Foreskin keratinocyte (primary cell): ENCODE measurements at places on chromosomes 7 and 10. TPM values are rescaled to one million over a fixed set of nuclear protein-coding genes. Genes with fewer than 3 reads are reported as not detected.
A peak's percentile ranks its signal among the peaks of the same experiment; 100 is the strongest.

CHCHD2 gene
- 694 and 786 TPM in 2 replicates for polyA plus RNA-seq

TMEM229A gene
- polyA plus RNA-seq: not detected in 2 replicates

GRCh38 chr10:42836096-42836495 is 53.5 kb downstream of the BMS1 start:
- no peak for DNase-seq

DNA sequence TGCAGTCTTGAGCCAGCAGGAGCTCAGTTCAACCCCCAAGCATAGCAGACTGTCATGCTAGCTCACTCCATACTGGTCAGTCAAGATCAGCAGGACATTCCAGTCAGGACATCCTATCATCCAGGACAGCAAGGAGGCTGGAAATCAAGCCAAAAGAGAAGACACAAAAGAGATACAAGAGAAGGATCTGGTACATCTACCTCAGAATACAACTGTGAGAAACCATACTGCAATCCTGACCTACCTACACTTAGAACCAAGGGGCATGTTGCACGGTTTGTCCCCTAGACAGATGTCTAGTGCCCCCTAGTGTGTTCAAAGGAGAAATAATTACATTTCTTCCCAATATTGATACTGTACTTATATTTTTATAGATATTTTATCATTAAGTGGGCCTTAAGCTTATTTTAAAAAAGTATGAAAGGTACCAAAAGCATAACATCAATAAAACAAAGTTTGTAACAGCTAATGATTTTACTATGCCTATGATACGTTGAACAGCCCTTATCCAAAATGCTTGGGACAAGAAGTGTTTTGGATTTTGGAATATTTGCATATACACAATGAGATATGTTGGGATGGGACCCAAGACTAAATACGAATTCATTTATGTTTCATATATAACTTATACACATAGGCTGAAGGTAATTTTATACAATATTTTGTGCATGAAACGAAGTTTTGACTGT is 26.7 kb downstream of the ERCC6 start:
- DNase-seq: no peak

- no peak for DNase-seq
Measured at GRCh38 chr7:25595996-25596395, 367.7 kb upstream of the NPVF start.

RARRES2 gene
- polyA plus RNA-seq: not detected in 2 replicates

DNA sequence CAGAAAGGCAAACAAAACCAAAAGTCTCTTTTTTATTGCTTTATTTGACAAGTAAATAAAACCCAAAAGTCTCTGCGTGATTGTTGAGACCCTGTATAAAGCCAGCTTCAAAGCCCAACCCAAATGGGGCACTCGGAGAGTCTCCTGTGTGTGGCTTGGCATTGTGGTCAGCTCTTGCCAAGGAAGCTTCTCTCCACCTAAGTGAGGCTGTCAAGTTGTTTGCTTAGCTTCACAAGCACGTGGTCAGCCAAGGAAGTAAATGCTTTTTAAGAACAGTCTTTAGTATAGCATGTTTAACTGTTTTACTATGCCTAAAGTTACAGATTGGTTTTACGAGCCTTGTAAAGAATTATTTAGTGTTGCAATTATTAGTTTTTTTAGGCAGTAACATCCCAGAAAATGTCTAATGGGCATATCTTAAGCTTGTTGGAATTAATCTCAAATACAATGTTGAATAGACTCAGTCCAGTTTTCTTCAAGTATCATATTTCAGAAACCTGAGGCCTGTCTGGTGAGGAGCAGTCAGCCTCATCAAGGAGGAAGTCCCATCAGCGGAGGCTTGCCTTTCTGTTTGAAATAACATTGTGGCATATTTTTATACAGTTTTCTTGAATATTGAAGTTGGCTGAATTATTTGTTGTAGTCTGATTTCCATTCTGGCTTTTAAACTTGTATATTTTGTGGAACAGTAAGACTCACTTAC is 144.3 kb downstream of the ANKRD30A start:
- DNase-seq: no peak

PSAP gene
- 330 and 333 TPM in 2 replicates for polyA plus RNA-seq

- DNase-seq: no peak
Measured at GRCh38 chr7:159091480-159092475, 52.9 kb downstream of the VIPR2 start.

MYL10 gene
- polyA plus RNA-seq: not detected in 2 replicates

IDI2 gene
- polyA plus RNA-seq: not detected in 2 replicates

DNA sequence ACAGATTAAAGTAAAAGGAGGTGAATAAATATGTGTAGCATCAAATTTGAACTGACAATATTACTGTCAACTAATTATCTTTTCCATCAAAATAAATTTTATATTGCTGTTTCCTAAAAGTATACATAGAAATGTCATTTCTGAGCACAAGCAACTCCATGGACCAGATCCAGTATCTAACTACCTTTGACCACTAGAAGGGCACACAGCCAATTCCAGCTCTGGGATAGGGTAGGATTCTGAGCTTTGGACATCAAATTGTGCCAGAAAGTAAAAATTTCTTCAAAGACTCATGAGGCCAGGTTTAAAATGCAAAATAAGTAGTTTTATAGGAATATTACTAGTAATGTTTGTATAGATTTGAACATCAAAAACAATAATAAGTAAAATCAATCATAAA is 29.7 kb downstream of the AKR1C3 start:
- no peak for DNase-seq

PKD2L1 gene
- not detected in 2 replicates for polyA plus RNA-seq

DNA sequence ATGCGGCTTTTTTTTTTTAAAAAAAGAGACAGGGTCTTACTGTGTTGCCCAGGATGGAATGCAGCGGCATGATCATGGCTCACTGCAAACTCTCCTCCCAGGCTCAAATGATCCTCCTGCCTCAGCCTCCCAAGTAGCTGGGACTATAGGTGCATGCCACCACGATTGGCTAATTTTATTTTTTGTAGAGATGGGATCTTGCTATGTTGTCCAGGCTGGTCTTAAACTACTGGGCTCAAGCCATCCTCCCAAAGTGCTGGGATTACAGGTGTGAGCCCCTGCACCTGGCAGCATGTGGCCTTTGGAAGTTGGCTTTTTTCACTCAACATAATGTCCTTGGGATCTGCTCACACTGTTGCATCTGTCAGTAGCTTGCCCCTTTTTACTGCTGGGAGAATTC is 65.1 kb downstream of the AMZ1 start:
- DNase-seq: no peak

DNA sequence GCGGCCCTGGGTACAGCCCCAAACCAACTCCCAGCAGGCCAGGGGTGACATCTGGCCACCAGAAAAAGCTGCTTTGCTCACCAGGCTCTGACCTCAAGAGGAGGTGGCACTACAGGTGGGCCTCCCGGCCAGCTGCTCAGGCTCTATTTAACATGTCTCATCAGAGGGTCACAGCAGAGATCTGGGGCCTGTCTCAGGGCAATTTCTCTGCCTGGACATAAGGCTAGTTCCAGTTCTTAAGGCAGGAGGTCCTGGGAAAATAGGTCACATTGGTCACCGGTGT is 88.6 kb downstream of the GFRA1 start:
- no peak for DNase-seq

DNA sequence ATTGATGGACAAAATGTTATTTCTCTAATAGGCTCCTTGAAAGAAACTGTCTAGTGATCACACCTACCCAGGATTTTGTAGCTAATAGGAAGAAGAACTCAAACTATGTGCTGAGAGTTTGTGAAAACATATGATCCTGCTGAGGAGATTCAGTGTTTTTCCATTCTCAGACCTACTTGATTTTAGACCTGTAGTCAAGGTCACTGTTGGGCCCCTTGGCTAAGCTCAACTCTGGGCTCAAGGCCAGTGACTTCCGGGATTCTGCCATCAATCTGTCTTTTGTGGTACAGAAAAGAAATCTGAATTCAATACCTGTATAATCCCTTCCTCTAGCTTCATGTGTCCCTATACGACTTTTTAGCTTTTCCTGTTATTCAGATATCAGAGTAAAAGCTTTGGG is 79.7 kb upstream of the FERD3L start:
- no peak for DNase-seq

DKK1 gene
- 194 and 421 TPM in 2 replicates for polyA plus RNA-seq

DNA sequence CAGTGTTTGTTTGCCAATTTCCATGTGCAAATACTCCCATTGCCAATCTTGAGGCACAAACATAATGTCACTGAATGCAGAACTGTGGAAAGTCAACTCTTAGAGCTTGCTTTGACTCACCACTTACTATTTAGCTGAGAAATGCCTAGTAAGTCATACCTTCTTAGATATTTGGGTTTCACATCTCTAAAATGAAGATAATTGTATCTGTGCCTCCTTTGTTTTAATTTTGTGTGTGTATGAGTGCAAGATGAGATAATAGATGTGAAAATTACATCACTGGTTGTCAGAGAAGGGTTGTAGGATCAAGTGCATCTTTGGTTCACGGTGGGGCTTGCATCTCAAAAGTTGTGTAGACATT is 407.5 kb downstream of the INHBA start:
- DNase-seq: no peak

DNA sequence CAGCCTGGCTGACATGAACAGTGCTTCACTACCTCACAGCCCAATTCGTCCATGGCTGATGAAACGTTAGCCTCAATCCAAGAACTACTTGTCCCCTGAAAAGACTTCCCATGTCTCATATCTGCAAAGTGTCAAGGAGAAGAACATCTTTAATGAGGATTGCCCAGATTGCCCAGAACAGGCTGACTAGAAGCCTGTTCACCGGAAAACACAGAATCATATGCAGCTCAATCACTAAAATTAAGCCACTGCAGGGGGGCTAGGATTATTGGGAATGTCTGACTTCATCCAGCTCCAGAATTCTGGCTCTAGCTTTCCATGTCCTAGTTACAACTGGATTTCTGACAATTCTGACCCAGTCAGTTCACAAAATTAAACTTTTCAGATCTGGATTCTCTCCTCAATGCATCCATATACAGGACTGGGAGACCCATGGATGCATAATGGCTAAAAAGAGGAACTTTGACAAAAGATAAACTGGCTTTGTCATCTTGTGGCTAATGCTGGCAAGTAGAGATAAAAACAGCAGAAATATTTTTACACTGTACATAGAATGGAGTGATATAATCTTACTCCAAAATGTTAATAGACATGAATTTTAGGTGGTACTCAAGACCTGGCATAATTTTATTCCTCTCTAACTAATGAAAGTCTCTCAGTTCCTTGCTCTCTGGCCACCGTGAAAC is 467.0 kb upstream of the POT1 start:
- DNase-seq: no peak

GRCh38 chr10:16583382-16583781 is 61.7 kb upstream of the C1QL3 start:
- no peak for DNase-seq

CYP3A7 gene
- polyA plus RNA-seq: not detected in 2 replicates

PLXNA4 gene
- polyA plus RNA-seq: not detected in 2 replicates

DNA sequence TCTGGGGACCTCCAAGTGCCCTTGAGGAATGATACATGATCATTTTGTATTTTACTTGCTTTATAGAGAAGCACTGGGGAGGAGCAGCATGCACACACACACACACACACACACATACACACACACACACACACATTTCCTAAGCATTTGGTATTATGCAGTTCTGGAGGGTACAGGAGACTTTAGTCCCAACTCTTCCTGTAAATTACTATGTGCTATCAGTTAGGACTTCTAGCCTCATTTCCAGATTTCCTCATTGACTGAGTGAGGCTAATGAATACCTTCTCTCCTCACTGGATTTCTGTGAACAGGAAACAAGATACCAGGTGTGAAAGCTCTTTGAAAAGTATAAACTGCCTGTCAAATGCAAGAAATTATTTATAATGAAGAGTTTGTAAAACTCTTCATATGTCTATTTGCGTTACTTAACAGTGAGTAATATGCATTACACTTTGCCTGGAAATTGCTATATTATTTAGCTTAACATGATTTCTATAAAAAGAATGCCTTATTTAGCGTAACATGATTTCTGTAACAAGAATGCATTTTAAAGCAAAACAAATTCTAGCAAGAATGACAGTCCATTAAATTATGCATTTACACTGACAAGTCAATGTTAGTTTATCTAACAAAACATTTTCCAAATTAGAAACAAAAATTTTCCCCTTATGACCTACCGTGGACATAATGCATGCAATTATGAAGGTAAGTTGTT is 34.2 kb downstream of the ACTA2 start:
- DNase-seq: no peak

DNA sequence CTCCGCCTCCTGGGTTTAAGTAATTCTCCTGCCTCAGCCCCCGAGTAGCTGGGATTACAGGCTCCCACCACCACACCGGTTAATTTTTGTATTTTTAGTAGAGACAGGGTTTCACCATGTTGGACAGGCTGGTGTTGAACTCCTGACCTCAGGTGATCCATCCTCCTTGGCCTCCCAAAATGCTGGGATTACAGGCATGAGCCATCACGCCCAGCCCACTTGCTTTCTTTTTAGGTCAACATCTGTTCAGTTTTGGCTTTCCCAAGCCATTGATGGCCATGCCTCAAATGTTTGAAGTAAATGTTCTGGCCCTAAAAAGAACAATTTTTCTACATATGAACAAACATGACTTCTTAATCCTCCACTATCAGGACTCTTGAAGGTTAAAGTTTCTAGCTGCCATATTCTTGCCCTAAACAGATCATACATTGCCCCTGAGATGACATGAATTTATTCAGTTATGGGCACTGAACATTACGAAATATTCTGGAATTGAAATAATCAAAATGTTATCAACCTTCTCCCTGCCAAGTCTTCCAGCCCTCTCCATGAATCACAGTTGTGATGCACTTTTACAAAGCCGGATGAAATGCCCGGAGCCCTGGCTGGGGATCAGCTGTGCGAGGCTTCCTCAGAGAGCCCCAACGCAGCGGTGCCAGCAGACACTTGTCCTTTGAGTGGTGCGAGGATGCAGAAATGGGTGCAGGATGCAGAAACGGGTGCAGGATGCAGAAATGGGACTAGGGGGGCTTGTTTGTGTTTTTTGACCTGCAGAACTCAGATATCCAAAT is 2.9 kb downstream of the MRLN start:
- DNase-seq: peak; percentile 3

DNA sequence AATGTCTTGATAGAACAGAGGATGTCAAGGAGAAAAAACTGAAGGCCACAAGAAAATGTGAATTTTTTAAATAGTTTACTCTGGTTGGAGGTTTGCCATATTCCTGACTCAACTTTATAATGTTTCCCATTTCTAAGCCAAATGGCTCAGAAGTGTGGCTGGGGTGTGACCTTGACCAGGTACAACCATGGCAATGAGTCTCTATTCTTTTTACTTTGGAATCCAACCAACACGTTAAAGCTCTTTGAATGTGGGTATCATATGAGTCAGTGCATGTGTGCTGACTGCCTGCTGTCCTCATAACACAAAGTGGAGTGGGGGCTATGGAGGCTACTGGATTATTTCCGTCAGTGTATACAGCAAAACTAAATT is 33.5 kb upstream of the DLD start:
- DNase-seq: no peak
